ENCODE measurements at places on chromosomes 2 and 18.

- DNase-seq, result no peak
Measured at GRCh38 chr2:48433682-48434081, 96.3 kb upstream of the STON1 start.

GRCh38 chr2:221567231-221567760 lies 4.8 kb downstream of the EPHA4 start:
- DNase-seq, result no peak

- no peak for DNase-seq
Measured at GRCh38 chr2:212548455-212548819, 9.8 kb upstream of the ERBB4 start.

DNA sequence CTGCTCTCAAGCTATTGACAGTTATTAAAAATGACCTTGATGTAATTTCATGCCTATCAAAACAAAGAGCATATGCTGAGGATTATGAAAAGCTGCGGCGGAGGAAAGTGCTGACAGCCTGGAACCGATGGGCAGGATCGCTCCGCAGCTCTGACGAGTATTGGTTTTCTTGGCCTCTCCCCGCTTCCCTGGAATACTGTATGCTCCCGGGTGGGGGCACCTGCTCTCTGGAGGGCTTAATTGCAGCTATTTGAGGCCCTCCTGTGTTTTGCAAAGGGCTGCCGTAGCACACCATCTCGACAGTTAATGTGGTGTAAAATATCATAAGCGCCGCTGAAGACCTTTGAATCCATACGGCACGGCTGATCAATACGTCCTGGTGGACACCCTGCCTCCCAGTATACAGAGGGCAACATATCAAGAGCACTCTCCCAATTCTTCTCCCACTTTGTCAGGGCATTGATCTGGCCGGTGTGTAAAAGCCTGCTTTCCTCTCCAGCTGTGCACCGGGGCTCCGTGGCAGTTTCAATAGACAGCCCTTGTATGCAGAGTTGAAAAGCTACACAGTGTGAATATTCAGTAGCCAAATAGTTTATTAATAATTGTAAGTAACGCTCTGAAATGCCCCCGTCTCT lies 662.4 kb downstream of the GALR1 start:
- DNase-seq, result no peak

GRCh38 chr2:74658516-74658915 lies 4.5 kb downstream of the SEMA4F start:
- no peak for DNase-seq

GRCh38 chr2:147094077-147094476 lies 750.8 kb upstream of the ACVR2A start:
- DNase-seq, result no peak

GRCh38 chr18:63970809-63971205 lies 926 bp downstream of the SERPINB8 start:
- DNase-seq, result no peak

DNA sequence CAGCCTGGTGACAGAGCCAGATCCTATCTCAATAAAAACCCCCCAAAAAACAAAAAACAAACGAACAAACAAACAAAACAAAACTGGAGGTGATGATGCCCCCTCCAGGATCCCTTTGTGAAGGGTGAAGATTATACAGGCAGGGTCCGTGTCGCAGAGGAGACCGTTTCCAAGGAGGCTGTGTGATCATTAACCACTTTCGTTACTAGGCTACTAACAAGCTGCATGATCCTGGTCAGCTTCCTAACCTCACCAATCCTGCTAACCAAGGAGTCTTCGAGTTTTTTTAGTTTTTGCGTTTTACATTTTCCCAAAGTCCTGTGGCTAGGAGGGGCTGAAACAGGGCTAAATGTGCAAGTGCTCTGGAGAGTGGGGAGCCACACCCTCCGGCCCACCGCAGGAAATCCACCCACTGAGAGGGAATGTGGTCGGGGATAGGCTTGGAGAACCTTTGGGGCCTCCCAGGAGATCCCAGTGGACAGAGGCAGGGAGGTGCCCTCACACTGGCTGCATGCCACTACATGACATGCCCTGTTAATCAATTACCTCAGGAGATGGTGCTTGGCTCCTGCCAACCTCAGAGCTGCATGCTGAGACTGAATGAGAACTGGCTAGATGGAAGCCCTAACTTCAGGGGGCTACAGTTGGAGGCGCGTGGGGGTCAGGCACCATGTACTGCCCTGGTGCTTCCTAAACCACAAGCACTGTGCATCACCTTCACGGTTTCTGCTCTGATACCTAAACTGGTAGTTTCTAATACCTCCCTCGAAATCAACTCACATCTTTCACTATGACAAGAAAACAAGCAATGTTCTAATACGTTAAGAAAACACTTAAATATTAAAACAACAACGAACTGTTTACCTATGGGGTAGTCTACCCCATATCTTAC lies 67.5 kb upstream of the RGPD5 start:
- no peak for DNase-seq

GRCh38 chr2:8028981-8029380 lies 652.9 kb upstream of the ID2 start:
- no peak for DNase-seq

DNA sequence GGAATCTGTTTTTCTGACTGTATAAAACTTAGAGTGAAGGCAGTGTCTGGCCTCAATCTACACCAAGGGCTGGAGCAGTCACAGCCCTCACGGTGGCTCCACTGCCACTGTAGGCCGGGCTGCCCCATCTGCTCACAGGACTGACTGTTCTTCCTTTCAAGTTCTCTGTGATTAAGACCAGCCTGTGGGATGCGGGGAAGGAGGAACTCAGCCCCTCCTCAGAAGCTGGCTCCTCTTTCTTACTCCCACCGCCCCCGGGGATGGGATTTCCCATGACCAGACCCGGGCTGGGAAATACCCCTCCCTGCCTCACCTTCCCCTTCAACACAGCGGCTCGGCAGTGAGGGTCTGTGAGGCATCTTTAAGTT lies 106.0 kb downstream of the COPS8 start:
- no peak for DNase-seq

- DNase-seq, result no peak
Measured at GRCh38 chr2:40450066-40450795, 1.7 kb downstream of the SLC8A1 start.

- DNase-seq, result no peak
Measured at GRCh38 chr18:48754993-48755473, 195.7 kb downstream of the SMAD7 start.

GRCh38 chr2:219512524-219513216 lies 1.6 kb upstream of the ASIC4 start:
- DNase-seq, result no peak

GRCh38 chr2:152452256-152452973 lies 117.4 kb downstream of the FMNL2 start:
- DNase-seq, result no peak

DNA sequence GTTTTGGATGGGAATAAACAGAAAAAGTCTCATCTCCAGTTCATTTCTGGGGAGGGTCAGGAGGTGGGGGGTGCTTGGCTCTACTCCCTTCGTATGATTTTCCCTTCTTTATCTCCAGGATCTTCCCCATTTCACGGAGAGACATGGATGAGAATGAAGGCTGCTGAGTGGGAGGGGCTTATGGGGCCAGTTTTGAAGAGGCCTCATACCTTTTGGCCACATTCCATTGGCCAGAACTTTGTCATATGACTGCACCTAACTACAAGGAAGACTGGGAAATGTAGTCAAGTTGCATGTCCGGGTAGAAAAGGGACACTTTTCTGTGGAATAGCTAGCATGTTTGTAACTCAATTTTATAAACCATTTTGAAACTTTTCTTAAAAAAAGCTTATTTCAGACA lies 117.6 kb downstream of the NEDD4L start:
- no peak for DNase-seq

- DNase-seq, result no peak
Measured at GRCh38 chr2:68835621-68836020, 35.6 kb downstream of the BMP10 start.

GRCh38 chr2:62054916-62055450 lies 140.9 kb upstream of the B3GNT2 start:
- no peak for DNase-seq

DNA sequence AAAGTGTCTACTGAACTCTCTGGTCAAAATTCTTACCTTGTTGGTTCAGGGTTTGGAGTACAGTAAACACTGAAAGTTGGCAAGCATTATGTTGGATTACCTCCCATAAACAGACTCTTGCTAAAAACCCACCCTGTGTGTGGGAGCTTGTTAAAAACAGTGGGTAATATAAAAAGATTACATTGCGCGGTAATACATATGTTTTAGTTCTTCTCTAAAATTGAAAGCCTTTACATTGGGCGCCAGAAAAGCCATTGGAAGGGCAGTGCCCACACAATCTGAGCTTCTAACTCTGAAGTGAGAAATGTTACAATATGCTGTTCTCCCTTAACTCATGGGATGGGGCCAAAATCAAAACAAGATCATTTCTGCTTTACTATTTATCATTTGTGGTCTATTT lies 510.7 kb downstream of the CNTNAP5 start:
- DNase-seq, result no peak

DNA sequence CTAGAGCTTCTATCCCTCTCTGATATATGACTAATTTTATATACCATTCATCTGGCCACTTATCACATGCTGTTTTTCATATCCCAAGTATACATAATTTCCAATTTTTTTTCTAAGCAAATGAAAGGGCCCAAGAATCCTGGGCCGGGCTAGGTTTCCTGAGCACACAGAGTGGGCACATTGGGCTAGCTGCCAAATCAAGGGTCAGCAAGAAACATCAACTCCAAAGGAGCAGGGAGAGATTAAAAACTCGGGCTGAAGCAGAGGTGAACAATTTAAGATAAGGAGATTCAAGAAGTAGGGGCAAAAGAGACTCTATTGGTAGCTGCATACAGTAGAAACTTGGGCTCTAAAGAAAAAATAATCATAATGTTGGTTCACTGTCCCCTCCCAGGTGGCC lies 39.0 kb downstream of the OLA1 start:
- DNase-seq, result no peak

GRCh38 chr2:219274361-219274921 lies 4.7 kb upstream of the DNAJB2 start:
- no peak for DNase-seq

DNA sequence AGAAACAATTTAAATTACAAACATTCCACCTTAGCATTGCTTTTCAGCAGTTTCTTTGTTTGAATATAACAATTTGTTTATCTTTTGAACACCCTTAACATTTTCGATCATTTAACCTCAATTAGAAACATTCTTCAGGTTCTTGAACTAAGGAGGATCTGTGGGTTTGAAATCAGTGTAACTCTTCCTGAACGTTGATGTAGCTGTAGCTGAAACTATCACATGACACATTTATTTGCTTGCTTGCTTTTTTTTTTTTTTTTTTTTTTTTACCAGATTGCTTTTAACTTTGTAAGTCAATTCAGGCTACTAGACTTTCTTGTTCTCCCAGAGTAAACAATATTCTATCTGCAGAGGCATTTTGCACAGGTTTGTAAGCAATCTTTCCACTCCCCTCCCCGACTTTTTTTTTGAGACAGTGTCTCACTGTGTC lies 47.6 kb downstream of the GPD2 start:
- DNase-seq, result no peak

- no peak for DNase-seq
Measured at GRCh38 chr2:86484385-86484784, 43.2 kb downstream of the KDM3A start.

DNA sequence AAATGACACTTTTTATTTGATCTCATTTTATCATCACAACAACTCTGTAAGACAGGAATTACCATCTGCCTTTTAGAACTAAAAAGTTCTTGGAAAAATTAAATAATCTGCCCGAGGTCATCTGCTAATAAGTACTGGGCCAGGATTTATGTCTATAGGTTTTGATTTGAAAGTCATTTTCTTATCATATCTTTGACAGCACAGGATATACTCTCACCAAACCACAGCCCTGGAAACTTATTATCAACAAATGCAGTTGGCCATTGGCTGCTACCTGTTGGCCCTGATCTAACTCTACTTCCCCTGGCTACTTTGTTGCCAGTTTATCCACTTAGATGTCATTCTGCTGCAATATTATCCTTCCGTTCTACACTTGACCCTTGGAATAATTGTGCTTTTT lies 354.6 kb downstream of the RAD51AP2 start:
- DNase-seq, result no peak

DNA sequence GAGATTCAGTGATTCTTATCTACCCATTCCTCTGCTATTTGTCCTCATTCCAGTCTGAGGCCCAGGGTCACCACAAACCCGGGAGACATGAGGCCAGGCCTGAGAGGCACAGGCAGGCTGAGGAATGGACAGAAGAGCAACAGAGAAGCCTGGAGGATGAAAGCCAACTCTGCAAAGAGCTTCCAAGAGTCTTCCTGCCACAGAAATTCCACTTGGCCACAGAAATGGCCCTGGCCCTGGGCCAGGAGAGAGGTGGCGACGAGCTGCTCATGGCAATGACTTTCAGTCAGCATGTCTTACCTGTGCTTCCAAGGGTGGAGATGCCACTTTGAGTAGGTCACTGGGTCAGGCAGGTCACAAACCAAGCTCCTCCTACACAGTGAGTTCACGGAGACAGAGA lies 155.3 kb upstream of the PKDCC start:
- DNase-seq, result no peak

DNA sequence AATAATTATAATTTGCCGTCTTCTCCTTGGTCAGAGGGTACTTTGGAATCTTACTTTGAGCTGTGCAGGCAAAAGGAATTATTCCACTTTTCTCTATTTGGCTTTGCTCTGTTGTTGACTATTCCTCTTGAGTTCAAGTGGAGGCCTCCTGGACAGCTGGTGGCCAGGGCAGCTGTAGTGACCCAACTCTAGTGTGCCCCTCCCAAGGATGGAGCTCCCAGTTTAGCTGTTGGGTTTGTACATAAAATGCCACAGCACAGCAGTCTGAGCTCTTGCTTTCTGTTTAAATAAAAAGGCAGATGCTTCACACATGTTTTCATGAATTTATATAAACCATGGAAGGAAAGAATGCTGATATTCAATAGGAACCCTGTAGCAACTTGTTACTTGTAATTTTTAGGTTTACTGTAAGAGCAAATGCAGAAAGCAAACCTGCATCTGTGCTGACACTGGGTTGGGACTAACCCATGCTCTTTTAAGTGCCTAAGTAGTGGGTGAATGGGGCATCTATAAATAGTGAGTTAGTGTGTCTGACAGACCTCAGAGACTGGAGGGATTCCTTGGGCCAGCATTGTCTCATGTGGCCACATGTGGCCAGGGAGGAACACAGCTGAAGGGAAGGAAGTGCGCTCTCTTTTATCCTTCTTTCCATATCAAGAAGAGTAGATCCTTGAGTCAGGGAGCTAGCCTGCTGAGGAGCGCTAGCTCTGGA lies 121.8 kb downstream of the FHOD3 start:
- DNase-seq, result no peak

DNA sequence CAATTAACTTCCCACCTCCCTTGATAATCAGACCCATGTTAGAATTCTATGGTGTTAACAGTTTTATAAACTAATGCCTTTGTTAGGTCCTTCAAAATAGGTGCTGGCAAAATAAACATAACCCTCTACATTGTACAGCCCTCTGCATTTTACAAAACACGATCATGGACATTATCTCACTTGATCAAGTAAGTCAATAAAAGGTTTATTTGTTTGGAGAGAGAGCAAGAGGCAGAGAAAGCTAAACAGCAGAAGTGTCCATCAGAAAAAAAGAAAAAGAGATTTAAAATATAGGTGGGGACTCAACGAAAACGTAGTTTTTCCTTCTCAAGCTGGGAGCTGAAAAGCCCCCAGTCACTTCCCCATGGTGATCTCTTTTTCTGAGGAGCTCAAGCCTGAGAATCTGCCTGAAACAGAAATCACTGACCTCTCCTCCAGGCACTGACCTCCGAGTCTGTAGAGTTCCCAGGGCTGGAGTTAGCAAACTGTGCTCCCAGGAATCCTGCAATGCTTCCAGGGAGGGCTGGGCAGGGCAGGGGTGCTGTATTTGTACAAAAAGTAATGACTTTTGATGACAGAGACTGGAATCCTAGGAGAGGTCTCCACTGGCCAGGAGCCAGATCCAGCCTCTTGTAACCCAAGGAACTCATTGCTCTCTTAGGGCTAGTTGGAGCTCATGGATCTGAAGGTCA lies 137.8 kb upstream of the KLHL29 start:
- no peak for DNase-seq

- no peak for DNase-seq
Measured at GRCh38 chr2:112257575-112257974, 2.7 kb upstream of the ZC3H8 start.
